Activated CD4-positive, alpha-beta T cell treated with anti-CD3 and anti-CD28 coated beads for 1 hour (primary cell): ENCODE measurements at places on chromosomes 12 and 14.

DNA sequence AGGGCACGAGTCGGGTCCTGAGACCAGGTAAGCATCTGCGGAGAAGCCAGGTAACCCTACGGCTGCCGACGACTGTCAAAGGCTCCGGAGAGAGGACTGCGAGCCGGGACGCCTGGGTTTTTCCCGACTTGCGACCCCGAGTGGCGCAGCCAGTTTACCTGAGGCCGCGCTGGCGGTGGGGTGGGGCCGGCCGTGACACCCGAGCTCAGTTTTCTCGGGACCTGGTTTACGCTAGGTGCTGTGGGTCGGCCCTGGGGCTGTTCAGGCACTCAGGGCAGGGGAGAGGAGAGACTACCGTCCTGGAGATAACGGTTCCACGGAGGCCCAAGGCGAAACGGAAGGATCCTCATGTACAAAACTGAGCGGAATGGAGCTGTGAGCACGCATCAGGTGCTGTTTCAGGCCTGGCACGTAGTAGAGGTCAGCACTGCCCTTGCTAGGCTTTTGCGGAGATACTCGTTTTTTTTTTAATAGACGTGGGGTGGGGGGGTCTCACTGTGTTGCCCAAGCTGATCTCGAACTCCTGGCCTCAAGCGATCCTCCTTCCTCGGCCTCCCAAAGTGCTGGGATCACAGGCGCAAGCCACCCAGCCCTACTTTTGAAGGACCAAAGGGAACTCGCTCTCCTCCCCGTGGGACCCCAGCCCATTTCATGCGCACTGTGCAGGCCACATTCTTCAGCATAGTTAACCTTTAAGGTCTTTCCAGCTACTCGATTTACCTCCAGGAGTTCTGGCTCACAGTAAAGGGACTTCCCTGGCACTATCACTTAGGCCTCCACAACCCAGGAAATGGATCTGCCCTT, 471 bp downstream of the MTRFR start:
- no peak for DNase-seq

- no peak for DNase-seq
Observed at GRCh38 chr12:12791756-12792369, 6.4 kb downstream of the APOLD1 start.

GRCh38 chr14:89251061-89251460, 166.0 kb downstream of the FOXN3 start:
- no peak for DNase-seq

- no peak for DNase-seq
Observed at GRCh38 chr12:124655698-124656516, 88.5 kb upstream of the NCOR2 start.

DNA sequence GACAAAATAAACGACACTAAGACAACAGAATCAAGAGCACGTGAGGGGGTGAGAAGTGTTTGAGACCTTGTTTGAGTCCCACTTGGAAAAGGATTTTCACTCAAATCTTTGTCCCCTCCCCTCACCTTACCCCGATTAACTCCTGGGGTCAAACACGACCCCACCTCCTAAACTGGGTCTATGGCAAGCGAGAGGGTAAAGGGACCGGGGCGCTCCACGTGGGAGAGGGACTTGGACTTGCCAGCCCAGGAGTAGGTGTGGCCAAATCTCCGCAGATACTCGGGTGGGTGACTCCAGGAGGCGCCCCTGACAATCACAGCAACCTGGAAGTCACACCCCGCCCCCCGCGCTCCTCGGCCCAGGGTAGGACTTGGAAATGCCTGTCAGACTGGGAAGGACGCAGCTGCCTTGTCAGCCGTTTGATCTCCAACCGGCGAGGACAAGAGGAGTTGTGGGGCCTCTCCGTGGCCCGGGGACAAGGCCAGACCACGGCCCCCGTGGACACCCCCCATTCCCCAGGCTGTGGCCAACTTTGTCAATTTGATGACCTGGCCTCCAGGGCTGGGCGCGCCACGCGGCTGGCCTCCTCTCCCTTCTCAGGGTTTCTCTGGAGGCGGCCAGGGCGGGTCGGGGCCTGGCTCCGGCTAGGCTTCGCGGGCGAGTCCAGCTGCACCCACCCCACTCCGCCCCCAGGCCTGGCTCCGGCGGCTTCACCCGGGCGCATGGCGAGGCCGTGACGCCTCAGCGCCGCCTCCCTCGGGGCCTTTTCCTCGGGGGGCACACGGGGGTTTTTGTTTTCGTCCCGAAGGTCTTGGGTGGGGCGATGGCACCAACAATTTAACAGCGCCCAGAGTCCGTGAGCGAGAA, 1.1 kb upstream of the BCL11B start:
- DNase-seq = no peak

DNA sequence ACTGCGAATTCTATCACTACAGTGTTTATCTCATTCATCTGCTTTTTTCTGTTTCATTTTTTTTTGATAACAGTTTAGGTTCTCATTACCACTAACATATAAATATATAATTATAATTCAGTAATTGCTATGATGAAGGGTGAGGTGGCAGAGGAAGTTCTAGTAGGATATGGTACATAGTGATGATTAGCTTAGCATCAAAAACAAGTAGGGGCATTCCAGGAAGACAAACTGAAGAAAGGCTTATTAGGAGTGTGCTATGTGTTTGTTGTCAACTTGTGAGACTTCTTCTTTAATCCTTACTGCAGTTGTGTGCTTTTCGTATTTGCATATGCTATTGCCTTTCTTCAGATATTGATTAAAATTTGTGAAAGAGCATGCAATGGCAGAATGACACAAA, 20.6 kb downstream of the FUT8 start:
- no peak for DNase-seq

DNA sequence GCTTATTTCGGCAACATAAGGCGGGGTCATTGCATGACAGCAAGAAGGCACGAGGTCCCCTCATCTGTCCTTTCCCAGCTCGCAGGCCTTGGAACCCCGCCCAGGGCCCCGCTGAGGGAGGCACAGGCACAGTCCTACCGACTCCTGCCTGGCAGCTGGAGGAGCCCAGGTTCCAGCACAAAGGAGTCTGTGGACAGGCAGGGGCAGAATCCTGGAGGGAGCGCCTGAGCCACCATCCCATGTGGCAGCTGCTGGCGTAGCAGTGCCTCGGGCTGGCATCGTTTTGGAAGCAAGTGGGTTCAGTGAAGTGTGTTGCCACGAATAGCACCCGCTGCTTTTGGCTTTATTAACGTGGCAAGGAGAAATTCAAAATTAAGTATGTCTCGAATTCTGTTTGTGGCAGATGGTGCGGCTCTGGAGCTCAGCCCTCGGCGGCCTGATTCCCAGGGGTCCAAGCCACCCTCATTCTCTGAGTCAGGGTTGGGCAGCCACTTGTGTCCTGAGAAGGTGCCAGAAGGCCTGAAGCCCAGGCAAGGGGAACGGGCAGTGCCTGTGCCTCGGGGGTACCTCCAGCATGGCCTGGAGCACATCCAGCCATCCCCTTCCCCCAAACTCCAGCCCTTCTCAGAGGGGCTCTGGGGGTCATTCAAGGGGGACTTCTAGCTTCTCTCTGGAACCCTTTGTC, 35.9 kb downstream of the SLC8B1 start:
- no peak for DNase-seq

- no peak for DNase-seq
Observed at GRCh38 chr14:59055439-59056045, 132.9 kb upstream of the DAAM1 start.

- DNase-seq = no peak
Observed at GRCh38 chr12:45217846-45218245, 2.0 kb downstream of the ANO6 start.

DNA sequence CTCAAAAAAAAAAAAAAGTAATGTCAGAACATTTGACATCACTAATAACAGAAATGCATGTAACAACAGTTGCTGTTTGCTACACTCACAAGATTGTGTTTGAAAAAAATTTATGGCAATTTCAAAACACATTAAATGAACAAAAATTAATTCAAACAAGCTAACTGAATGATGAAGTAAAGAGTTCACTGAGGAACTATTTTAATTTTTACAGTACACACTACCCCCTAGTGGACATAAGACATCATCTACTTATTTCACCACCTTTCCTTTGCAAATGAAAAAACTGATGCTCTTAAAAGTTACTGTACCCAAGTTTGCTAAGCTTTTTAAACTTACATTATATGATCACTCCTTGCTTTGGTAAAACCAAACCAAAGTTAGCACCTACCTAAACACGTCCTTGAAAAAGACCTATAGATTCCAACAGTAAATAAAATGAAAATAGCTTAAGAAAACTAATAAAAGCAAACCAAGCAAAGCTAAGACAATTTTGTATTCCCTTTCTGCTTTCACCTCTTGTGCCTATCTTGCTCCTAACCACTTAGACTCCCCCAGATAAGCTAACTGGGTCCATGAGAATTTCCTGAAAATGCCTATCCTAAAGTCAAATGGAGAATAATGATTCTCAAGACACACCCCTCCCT, 22.2 kb downstream of the UBE2N start:
- no peak for DNase-seq

DNA sequence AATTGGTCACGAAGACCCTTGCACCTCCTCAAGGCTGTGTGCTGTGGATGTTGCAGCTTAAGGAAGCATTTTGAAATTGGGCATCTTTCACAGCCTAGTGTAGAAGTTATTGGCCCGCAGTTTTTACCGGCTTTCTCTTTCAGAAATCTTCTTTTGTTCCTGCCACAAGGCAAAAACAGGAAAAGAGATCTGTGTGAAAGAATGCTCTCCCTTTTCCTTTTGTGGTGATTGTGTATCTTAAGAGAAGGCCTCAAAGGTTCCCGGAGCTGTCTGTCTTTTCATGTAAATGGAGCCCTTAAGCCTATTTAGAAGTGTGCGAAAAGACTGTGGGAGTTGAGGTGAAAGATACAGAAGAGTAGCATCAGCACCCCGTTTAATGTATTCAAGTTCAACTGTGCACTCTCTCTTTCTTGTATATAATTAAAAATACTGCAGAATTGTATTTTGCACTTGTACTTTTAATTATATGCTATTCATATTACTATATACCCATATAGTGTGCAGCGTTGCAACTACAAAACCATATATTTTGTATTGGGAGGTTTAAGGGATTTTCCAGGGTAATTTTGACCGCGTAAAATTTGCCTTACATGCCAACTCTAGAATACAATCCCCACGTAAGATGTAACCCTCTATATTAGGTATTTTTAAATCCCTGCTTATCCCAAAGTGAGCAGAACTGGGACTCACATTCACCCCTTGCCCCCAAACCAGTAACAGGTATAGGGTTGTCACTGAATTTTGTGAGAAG, 441.7 kb downstream of the RAD51B start:
- no peak for DNase-seq

GRCh38 chr14:65024957-65025356, 38.3 kb downstream of the FNTB start:
- DNase-seq = no peak

GRCh38 chr12:50344245-50344644, 52.2 kb downstream of the FAM186A start:
- no peak for DNase-seq

DNA sequence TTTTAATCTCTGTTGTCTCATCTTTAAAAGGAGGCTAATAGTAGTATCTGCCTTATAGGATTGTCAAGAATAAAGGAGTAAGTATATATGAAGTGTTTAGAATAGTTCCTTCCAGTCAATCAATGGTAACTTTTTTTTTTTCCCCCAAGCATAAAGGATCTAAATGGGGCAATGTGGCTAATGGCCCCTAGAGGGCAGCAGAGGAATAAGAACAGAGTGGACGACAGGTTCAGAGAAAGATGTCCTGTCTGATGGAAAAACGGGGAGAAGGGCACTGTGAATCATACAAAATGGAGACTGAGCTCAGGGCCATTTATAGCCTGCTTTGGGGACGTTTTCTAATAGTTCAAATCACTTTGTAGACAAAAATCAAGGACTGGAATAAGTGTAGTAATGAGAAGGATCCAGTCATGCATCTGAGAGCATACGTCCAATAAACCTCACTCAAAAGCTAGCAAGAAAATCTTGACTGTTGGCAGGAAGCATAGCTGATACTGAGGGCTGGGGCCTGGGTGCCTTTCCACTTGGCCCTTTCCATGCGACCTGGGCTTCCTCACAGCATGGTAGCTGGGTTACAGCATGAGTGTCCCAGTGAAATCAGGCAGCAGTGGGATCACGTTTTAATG, 51.3 kb downstream of the IFNG-AS1 start:
- peak; percentile 41 for DNase-seq

DNA sequence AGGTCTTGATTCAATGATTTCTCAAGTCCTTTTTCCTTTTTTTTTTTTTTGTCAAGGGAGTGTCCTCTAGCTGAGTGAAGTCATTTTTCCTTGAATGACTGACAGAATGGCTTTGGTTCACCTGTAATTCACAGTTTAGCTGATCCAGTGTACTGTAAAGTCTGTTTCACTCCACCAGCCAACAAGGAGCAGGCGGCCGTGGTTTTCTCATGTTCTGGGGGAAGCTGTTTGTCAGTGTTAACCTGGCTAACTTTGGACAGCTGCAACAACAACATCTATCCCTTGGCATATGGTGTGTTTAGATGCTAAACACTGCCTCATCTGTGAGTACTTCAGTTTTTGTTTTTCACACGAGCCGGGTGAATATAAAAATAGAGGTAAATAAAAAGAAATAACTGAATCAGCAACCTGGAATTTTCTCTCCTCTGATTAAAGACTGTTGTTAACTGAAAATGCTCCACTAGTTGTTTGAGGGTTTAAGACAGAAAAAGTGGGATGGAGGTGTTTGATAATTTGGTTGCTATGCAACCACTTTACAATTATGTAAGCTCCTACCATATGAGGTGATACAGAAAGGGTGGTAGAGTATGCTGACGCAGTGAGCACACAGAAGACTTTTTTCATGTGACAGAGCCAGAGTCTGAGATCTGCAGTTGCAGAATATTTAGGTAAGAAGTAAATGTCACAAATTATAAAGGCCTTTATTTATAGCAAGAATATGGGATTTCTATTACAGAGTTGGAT, 50.3 kb upstream of the SLC2A13 start:
- DNase-seq = no peak

GRCh38 chr14:23399591-23399990, 8.5 kb downstream of the MYH6 start:
- no peak for DNase-seq

- no peak for DNase-seq
Observed at GRCh38 chr12:133145981-133146380, 15.6 kb downstream of the ZNF10 start.

DNA sequence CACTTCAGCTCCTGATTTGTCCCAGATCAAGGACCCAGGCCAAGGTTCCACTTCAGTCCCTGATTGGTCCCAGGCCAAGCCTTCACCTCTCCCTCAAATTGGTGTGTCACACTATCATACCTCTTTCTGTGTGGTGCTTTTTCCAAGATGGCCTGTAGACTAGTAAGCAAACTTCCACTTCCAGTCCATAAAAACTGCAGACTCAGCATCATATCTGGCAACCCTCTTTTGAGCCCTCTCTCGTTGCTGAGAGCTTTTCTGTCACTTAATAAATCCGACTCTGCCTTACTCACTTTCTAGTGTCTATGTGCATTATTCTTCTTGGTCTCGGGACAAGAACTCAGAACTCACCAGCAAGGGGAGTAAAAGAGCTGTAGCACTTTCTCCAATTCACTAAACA, 1395.1 kb downstream of the LRFN5 start:
- DNase-seq = no peak

GRCh38 chr14:76930549-76930948, 98.0 kb downstream of the IRF2BPL start:
- DNase-seq = no peak

GRCh38 chr14:91371011-91371989, 46.3 kb downstream of the CCDC88C start:
- no peak for DNase-seq

GRCh38 chr14:55832122-55832911, 252.3 kb downstream of the KTN1 start:
- no peak for DNase-seq
